SHP77 (cell line): ENCODE measurements at places on chromosomes 2 and 18.

- DNase-seq = no peak
Measured at GRCh38 chr2:31297751-31298150, 63.8 kb downstream of the EHD3 start.

DNA sequence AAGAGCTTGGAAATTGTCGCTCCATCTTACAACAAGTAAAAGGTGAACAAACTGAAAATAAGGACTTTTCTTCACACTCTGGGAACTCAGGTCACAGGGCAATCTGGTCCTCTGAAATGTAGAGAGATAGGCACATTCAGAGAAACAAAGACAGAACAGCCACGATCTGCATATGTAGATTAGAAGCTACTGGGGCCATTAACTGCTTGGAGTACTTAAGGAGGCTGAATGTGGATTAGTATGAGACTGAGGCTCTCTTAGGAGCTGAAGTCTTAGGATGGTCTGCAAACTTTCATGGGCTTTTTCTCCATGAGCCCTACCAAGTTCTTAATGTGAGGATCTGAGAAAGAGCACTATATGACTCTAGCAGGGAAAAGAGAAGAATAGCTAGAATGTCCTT lies 265.3 kb upstream of the NXPH2 start:
- DNase-seq = no peak

- DNase-seq = no peak
Measured at GRCh38 chr2:69086466-69086865, 73.5 kb downstream of the ANTXR1 start.

DNA sequence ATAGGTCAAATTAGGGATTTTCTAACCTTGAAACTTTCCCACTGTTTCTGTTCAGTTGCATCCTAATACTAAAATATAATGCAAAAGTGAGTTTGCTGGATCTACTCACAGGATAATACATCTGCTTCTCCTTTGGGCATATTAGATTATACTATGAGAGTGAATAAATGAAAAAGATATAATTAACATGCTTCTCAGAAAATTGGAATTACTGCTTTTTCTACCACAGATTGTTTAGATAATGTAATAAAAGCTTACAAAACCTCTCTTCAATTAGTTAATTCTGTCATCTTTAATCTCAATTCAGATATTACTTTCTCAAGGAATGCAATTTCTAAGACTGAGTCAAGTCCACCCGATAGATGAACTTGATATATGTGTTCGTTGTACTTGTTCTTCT lies 1077.2 kb upstream of the CDH2 start:
- no peak for DNase-seq
